ENCODE measurements at places on chromosomes 16 and 17.

- DNase-seq, result no peak
Measured at GRCh38 chr16:87266846-87267245, 50.3 kb downstream of the C16orf95 start.

- no peak for DNase-seq
Measured at GRCh38 chr17:35214192-35214591, 20.0 kb upstream of the SLC35G3 start.

DNA sequence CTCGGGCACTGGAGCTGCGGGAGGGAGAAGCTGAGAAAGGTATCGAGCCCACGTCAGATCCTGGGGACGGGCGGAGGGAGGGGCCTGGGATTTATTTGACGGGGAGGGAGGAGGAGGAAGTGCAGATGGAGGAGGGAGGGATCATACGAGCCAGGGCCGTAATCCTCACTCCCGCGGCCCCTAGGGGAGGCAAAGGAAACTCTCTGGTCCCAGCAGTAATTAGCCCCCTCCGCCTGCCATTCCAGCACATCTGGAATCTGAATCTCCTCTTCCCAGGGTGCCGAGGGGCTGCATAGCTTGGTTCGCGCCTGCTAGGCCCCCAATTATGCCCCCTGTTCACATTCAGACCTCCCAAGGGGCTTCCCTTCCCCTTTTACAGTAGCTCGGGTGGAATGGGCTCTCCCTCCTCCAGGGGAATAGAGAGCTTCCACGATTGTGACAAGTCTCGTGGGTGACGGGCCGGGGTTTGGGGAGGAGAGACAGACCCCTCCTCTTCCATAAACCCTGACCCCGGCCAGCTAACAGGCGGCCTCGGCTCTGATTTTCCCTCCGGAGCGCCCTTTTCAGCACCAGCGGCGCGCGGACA lies at the start of gene SEZ6L2:
Gene SEZ6L2 (minus strand): TSS at position 35 of the 586 bp plus-strand sequence. CDS start 531 bp downstream, outside the sequence.
- peak; percentile 75 for DNase-seq

DNA sequence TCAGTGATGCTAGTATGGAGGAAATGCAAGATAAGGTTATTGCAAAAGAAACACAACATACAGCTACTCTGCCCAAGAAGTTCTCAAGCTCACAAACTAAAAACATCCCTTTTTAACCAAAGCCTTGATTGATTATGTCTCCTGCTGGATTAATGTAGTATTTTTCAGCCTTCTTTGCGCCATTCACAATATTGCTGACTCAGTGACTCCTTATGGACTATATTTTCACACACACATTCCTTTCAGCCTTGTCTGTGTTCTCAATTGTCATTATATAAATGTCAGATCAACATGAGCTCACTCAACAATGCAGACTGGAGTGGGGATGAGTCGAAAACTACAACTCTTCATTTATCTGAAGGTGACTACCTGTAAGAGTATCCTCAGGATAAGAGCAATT lies 579.3 kb upstream of the CDH8 start:
- DNase-seq, result no peak

DNA sequence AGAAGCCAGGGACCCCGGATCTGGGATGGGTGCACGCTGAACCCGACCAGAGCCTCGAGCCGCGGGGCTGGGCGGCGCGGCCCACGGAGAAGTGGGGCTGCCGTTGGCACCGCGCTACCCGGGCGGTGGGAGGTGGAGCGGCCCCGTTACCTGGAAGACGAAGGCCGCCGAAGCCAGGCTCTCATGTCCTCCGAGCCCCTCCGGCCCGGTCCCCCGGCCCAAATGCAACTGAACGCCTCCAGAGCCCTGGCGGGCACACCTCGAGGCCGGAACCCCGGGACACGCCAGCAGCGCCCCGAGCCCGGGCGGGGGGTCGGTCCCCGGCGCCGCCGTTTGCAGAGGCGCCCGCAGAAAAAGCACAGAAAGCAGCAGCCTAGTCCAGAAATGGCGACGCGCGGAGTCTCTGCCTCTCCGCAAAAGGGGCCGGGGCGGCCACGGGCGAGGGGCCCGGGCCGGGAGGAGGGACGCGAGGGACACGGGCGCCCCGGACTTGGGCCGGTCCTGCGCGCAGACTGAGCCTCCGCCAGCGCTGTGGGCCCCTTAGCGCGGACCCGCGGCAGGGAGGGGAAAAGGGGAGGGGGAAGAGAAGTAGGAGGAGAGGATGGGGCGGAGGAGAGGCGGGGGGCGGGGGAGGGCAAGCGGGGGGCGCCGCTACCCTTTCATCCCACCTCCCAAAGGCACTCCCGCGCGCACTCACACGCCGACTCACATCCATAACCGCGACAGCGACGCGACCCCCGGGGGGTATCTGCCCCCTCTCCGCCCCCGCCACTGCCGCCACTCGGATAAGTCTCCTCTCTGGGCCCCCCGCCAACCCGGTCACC lies 1.4 kb downstream of the AXIN2 start:
- DNase-seq, result no peak

DNA sequence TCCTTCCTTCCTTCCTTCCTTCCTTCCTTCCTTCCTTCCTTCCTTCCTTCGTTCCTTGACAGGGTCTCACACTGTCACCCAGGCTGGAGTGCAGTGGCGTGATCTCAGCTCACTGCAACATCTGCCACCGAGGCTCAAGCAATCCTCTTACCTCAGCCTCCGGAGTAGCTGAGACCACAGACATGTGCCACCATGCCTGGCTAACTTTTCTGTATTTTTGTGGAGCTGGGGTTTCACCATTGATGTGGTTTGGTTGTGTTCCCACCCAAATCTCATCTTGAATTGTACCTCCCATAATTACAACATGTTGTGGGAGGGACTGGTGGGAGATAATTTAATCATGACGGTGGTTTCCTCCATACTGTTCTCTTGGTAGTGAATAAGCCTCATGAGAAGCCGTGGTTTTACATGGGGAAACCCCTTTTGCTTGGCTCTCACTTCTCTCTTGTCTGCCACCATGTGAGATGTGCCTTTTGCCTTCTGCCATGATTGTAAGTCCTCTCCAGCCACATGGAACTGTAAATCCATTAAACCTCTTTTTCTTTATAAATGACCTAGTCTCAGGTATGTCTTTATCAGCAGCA lies 90.3 kb upstream of the MPHOSPH6 start:
- DNase-seq, result no peak

DNA sequence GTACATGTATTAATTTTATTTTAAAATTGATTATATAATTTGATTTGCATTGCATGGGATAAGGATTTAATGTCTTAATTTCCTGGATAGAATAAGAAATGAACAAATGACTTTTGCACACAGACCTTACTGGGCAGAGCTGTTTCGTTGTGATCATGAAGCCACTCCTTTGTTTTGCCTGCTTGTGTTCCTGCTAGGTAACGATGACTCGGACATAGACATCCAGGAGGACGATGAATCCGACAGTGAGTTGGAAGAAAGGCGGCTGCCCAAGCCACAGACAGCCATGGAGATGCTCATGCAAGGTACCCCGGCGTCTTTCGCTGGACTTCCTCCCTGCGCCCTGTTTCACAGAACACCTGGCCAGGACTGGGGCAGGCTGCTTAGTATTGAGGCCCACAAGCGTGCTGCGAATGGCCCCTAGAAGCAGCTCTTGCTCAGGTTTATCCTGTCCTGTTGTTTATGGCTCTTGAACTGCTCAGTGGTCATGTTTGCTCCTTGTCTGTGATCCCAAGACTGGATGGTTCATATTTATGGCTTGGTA lies 29.6 kb downstream of the CLUAP1 start:
- no peak for DNase-seq
